Stomach (tissue), 19 donors: ENCODE measurements at places on chromosomes 12 and 14. TPM values are rescaled to one million over a fixed set of nuclear protein-coding genes. Genes with fewer than 3 reads are reported as not detected.

The PRH2 gene
- not detected for total RNA-seq

The NOP9 gene
- total RNA-seq = 11.3 TPM

The CD27 gene
- total RNA-seq = not detected

The SLC10A1 gene
- total RNA-seq = not detected

The SERPINA5 gene
- total RNA-seq = 3.1 TPM

The FAM186B gene
- total RNA-seq = 0.18 TPM

The POU6F1 gene
- 14.0 TPM for total RNA-seq

The ABCD4 gene
- total RNA-seq = 108 TPM

The TEAD4 gene
- 7.9 TPM for total RNA-seq

The CABP1 gene
- 2.0 TPM for total RNA-seq

The RASAL1 gene
- 8.8 TPM for total RNA-seq

- no peak for DNase-seq
Observed at GRCh38 chr14:65703996-65704395, 291.5 kb downstream of the FUT8 start.

DNA sequence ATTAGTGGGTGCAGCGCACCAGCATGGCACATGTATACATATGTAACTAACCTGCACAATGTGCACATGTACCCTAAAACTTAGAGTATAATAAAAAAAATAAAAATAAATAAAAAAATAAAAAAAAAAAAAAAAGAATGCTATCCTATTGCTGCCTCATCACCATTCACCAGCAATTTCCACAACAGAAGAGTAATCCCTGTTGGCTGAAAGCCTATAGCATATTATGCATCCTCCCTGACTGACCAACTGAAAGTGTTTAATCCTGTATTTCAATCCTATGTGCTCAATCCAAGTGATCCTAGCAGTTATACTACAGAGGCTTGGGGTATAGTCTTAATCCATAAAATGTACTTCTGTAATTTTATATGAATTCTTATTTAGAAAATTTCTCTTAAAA, 18.5 kb downstream of the DICER1 start:
- no peak for DNase-seq

- DNase-seq = no peak
Observed at GRCh38 chr14:64463195-64463594, 2.1 kb upstream of the AKAP5 start.

GRCh38 chr14:94770251-94770749, 387 bp upstream of the GSC start:
- DNase-seq = no peak

DNA sequence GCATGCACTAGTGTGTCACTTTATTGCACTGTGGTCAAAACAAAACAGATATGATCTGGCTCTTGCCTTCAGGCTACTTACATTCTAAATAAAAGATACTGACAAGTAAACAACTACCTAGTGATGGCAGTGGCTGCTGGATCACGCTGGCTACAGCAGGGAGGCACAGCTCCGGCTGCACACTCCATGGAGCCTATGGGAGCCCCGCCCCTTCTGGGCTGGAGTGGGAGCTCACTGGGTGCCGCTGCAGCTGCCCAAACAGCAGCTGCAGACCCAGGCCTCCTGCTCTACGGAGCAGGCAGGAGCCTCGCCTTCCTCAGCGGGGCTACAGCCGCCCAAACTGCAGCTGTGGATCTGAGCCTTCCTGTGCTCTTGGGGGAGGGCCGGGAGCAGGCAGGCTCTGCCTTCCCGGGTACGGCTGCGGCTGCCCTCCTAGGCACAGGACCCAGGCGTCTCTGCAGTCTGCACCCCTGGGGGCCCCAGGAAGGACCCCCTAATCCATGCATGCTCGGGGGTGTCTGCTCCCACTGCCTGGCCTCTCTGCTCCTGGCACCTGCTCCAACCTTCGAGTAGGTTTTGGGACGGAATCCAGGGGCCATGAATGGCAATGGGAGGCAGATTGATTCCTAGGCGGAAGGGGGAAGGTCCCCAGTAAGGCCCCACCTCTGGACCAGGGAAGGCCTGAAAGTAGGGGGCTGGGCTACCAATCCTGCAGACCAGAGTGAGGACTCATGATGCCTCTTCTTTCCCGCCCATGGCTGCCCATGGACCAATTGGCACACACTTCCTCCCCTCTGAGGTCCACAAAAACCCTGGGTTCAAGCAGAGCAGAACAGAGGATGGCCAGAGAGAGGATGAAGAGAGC, 253.1 kb downstream of the ANO6 start:
- DNase-seq = no peak

DNA sequence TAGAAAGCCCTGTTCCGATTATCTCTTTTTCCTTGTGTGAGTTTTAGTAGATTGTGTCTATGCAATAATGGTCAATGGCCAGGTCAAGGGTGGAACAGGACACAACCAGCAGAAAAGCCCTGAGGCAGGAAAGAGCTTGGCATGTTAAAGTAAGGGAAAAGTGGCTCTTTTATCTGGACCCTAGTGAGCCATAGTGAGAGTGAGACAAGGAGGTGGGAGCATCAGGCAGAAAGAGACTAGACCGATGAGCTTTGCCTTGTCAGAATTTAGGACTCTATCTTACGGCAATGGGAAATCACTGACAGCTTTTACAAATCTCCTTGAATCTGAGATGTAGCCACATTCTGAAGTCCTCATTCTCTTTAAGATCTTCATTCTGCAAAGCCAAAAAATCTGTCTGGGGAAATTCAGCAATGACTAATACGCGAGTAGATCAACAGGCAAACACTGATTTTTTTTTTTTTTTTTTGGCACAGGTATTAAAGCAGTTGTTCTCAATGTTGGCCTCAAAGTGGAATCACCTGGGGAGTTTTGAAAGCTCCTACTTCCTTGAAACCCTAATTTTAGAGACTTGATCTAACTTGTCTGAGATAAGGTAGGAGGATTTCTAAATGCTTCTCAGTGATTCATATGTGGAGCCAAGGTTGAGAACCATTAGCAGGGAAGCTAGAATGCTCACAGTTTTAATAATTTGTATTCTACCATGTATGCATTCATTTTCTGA, 33.9 kb downstream of the TMEM19 start:
- DNase-seq = peak; percentile 7

DNA sequence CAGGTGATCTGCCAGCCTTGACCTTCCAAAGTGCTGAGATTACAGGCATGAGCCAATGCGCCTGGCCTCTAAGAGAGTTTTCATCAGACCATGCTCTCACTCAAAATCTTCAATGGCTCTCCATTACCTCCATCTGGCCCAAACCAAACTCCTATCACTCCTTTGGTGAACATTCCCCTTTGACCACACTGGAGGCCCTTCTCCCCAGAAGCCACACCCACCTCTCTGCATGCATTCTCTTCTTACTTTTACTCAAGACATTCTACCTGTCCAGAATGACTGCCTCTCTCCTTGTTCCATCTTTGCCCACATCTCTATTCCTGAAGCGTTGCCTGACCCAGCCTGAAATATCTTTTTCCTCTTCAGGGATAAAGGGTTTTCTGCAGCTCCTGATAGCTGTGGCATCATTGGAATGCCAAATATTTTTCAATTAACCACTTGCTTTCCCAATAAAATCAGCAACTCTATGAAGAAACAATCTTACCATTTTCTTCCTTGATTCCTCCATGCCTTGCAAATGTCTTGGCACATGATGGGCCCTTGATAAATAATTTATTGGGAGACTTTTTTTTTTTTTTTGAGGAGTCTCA, 15.5 kb downstream of the PLEK2 start:
- no peak for DNase-seq

GRCh38 chr12:79710707-79711483, 20.1 kb upstream of the PAWR start:
- DNase-seq = no peak

DNA sequence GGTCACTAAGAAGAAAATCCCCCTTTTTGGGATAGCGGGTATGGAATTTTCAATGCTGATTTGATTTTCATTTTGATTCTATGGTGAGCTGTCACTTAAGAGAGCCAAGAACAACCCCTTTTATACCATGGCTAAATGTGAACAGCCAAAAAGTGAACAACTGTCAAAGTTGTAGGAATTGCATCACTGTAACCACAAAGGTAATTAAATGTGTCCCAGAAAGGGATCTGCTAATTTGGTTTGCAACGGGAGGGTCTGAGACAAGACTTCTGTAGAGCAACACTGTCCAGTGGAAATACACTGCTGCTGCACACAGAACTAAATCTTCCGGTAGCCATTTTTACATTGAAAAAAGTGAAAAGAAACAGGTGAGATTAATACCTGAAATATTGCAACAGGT, 14.6 kb downstream of the CHST11 start:
- DNase-seq = no peak

GRCh38 chr14:24053548-24054323, 1.9 kb downstream of the CARMIL3 start:
- DNase-seq = no peak

GRCh38 chr14:99413172-99413571, 67.5 kb downstream of the SETD3 start:
- DNase-seq = no peak

DNA sequence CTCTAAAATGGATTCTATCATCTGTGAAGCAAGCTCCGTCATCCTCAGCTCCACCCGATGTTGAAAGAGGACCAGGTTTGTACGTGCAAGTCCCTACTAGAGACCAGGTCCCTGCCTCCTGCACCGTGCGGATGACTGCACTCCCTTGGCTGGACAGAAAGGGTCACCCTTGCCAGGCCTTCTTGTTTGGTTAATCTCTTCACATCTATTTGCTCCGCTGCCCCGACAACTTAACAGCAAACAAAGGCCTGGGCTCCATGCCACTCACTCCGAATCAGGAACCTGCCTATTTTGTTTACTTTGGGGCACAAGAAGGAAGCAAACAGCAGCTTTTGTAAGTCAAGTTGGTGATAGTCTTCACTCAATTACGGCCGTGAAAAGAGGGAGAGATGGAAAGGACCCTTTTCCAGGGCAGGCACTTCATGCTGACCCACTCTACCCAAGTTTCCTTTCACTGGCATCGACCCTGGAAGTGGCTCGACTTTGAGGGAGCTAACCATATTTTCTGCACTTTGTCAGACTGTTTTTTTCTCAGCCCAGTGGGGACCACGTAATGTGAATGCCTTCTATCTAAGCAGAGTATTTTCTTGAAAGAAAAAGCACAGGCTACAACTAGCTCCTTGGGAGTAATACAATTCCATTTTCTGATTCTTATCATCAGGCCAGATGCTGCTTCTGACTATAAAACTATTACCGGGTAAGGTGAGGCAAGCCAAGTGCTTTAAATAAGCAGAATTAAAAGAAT, 202.6 kb downstream of the FOXN3 start:
- DNase-seq = peak; percentile 91

DNA sequence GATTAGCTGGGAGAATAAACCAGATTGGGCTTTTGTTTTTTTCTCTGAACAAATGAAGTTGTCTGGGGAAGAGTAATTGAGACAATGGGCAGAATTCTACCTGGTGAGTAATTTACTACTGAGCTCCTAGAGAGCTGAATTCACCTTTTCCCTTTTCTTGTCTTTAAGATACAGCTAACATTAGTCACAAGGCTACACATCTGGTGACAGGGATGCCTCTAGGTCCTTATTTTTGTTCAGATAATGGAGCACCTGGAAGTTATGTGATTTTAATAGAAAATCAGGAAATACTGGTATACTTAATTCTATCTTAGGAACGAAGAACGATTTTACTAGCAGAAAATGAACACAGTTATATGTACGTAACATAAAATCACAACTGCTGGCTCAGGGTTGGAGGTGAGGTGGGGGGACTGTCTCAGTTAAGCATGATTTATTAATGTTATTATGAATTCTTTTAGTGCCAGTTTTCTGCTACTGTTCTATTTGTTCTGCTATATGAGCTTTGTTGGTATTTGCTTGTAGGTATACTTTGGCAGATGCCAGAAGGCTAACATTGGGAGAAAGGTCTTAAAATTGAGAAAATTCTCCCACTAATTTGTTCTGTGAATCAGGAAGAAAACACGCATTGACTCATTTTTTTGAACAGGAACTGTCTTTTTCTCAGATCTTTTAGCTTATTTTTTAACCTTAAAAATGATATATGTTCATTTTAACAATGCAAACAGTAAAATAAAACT, 482.7 kb upstream of the RGS6 start:
- no peak for DNase-seq

DNA sequence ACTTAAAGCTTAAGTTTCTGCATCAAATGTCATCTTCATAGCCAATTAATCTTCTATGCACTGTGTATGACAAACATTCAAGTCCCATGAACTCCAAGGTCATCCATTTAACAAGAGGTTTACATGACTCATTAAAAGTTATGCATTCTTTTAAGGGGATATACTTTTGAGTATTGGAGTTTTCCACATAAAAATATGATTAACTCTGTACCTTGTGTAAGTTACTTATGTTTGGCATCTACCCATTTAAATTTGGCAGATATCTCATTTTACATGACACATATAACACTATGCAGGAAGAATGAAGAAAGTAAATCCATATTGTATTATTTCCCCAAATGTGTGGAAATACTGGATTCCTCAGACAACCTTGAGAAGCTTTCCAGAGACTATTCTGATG, 240.2 kb downstream of the PAX9 start:
- DNase-seq = no peak

DNA sequence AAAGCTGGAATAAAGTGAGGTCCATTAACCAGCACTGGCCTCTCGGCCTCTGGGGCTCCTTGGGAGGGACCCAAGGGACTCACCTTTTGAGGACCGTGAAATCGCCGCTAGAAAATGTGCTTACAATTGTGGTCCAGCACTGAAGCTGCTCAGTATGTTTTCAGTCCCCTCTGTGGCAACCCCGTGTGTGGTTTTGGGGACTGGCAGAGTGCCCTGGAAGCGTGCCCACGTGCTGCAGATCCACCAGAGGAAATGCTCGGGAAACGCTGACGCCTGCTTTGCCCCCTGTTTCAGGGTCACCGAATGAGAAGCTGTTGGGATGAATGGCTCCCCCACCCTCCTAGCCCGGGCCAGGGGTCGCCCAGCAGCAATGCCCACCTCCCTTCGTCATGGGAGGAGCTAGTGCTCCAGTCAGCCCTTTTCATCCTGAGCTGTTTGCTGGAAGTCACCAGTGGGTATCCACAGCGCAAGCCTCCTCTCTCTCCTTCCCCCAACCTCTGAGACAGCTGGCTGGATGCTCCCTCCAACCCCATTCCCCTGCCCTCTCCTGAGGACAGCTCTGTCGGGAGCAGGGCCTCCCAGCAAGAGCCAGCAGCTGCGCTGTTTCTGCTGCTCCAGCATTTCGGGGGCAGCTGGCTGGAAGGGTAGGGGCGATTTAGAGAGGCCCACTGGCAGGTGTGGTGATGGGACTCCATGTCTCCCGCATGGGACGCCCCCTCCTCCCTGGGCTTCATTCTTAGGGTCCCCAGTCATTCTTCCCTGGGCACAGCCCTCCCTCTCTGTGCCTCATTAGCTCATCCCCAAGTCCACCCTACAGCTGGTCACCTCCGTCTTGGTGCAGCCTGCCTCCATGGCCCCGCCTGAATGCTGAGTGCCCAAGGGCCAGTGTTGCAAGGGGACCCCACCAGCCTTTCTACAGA, 33.2 kb upstream of the PPP1R13B start:
- peak; percentile 82 for DNase-seq

GRCh38 chr12:42757624-42758119, 168.1 kb upstream of the PRICKLE1 start:
- DNase-seq = no peak

GRCh38 chr12:16599081-16599480, 6.9 kb downstream of the LMO3 start:
- no peak for DNase-seq

GRCh38 chr12:44972746-44973421, 78.0 kb downstream of the DBX2 start:
- DNase-seq = no peak
